ENCODE measurements at places on chromosomes 5 and 9.

- DNase-seq, result no peak
These were observed 7.5 kb upstream of the POU5F2 start for GRCh38 chr5:93748875-93749397.

DNA sequence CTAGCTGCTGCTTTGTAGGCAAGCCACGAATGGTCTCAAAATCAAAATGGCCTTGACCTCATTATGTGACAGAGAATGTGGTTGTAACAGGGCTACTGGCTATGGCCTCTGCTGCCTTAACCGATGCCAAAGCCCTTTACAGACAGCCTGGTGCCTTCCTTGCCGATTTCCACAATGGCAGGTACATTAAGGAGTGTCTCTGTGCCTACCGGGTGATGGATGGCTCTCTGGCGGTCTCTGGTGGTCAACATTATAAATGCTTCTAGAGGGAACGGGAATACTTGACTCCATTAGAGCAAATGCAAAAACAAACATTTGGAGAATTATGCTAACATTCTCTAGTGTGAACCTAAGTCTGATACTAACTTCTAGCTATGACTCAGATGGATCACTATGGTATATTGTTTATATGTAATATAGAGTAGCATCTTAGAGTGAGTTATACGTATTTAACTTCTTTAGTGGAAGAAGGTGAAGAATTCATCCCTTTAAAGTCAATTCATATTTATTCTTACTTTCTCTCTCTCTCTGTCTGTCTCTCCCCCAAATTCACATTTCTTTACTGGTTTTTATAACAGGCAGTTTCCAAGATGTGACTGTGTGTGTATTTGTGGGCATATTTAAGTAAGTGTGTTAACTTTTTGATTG, 52.5 kb downstream of the RPS23 start:
- DNase-seq, result no peak

DNA sequence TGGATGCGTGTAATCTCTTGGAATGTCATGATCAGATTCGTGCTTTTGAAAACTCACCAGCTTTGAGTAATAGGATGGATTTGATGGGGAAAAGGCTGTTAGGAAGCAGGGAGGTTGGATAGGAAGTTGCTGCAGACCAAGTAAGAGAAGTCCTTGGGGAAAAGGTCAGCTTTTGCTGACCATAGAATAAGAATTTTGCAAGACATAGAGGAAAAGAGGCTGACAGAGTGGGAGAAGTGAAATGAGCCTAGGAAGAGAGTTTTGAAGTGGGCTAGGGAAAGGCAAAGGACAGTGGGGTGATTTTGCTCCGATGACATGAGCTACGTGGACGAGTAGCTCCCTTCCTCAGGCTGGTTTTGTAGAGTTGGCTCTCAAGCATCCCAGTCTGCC, 31.5 kb downstream of the RHOBTB3 start:
- DNase-seq, result no peak

- no peak for DNase-seq
These were observed 67.4 kb upstream of the TRPC7 start for GRCh38 chr5:136432705-136433104.

- DNase-seq, result no peak
These were observed 381.2 kb upstream of the PDE4D start for GRCh38 chr5:60274747-60275146.

DNA sequence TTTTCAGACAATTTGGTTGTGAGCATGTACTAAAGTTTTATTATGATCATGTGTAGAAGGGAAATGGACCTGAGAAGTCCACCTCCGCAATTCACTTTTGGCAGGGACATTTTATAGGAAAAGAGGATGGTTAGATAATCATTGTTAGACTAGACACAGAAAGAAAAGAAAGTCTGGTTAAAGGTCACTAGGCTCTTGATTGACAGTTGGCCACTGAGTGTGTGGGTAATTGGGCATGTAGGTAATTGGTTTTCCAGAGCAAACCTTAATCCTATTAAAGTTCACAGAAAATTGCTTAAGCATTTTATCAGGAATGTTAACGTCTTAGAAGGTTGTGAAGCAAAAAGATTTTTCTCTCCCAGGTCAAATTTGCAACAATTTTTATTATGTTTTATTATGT, 158.5 kb upstream of the CLINT1 start:
- no peak for DNase-seq

DNA sequence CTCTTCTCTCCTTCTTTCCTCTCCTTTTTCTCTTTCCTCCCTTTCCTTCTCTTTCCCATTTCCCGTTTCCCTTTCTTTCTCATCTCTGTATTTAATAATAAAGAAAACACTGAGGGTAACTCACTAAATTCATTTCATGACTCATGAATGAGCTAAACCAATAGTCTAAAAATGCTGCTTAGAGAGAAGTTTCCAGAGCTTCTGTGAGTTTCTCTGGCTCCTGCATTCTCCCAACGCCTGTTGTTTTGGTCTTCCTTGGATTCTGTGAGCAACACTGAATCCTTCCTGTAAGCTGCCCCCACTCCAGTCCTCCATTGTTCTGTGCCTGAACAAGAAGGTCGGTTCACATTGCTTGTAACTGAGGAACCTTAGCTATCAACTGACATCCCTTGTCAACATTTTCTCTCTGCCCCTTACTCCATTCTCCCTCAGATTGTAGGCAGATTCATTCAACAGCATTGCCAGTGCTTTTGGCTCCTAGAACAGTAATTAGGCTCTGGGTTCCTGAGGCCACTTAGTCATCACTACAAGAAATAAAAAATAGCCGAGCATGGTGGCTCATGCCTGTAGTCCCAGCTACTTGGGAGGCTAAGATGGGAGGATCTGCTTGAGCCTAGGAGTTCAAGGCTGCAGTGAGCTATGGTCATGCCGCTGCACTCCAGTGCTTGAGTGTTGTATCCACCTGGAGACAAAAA, 237.7 kb upstream of the KLF4 start:
- no peak for DNase-seq

DNA sequence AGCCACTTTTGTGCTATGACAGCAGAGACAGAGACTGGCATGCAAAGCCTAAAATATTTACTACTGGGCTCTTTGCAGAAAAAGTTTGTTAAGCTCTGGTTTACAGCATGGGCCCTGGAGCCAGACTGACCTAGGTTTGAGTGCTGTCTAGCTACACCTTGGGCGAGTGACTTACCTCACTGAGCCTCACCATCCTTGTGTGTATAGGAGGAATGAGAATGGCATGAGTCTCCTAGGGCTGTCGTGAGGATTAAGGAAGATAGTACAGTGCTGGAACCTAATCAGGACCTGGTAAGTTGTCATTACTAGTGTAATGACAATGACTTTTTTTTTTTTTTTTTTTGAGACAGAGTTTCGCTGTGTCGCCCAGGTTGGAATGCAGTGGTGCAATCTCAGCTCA, 65.2 kb downstream of the MSX2 start:
- no peak for DNase-seq

GRCh38 chr5:81717860-81718259, 33.0 kb downstream of the SSBP2 start:
- no peak for DNase-seq

DNA sequence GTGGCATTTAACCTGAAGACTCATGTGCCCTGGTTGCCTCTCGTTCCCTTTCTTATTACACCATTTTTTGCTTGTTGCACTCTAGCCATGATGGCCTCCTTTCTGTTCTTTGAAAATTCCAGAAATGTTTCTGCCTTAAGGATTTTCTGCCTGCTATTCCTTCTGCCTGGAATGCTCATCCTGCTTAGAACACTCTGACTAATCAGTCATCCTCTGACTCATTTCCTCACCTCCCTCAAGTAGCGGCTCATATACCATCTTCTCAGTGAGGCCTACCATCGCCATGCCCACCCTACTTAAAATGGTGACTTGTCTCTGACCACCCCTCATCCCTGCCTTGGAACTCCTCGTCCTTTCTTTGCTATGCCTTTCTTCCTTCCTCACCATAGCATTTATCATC, 68.8 kb downstream of the KIF4B start:
- no peak for DNase-seq

- no peak for DNase-seq
These were observed 750 bp upstream of the NPR2 start for GRCh38 chr9:35790385-35791296.

DNA sequence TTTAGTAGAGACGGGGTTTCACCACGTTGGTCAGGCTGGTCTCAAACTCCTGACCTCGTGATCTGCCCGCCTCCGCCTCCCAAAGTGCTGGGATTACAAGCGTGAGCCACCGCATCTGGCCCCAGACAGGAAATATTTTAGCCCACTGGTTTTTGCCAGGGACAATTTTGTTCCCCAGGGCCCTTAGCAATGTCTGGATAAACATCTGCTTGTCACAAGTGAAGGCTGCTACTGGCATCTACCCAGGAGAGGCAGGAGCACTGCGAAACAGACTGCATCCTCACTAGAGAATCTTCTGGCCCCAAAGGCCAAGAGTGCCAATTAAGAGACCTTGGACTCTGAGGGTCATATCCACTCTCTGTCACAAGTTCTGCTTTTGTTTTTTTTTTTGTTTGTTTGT, 2.4 kb upstream of the TPRN start:
- no peak for DNase-seq

DNA sequence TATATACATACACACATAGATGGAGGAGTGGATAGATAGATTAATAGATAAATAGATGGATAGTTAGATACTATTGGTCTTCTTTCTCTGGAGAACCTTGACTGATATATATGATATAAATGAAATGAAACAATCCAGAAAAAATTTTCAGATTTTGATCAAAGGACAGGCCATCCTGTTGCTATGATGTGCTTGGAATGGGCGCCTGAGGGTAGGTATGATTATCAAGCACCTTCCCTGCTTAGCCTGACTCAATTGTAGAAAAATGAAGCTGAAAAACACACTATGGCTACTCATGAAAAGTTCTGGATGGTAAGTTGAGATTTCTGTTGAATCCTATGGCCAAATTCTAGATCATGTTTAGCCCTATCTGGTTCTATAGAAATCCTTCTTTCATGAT, 266.5 kb upstream of the KLF4 start:
- no peak for DNase-seq

GRCh38 chr5:128464596-128464995, 73.4 kb downstream of the FBN2 start:
- DNase-seq, result no peak

All from upper lobe of right lung (tissue), 1 donor.